ENCODE measurements at places on chromosomes 1 and 21. TPM values are rescaled to one million over a fixed set of nuclear protein-coding genes. Genes with fewer than 3 reads are reported as not detected.
A peak's percentile ranks its signal among the peaks of the same experiment; 100 is the strongest.

DNA sequence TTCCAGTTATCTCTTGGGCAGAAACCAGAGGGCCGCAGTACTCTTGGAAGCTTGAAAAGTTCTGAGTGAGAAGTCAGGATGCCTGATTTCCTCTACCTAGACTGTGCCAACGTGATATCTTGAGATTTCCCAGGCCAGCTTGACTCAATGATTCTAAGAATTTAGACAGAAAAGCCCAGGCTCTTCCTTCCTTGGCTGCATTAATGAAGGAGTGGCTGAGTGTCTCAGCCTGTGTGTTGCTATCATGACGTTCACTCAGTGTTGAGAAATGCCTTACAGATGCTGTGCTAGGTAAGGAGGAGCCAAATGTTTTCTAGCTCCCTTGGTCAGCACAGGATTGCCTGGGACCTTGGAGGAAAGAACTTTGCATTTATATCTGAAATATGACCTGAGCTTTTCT is 454.1 kb upstream of the USP24 start:
- no peaks in the 10 kb centered on the region for H3K27me3 ChIP-seq
- no peak overlapping the region for H3K4me3 ChIP-seq
- H3K36me3 ChIP-seq = no peaks in the 10 kb centered on the region
- H3K4me1 ChIP-seq = peaks cover 7% of the 10 kb centered on the region

DNA sequence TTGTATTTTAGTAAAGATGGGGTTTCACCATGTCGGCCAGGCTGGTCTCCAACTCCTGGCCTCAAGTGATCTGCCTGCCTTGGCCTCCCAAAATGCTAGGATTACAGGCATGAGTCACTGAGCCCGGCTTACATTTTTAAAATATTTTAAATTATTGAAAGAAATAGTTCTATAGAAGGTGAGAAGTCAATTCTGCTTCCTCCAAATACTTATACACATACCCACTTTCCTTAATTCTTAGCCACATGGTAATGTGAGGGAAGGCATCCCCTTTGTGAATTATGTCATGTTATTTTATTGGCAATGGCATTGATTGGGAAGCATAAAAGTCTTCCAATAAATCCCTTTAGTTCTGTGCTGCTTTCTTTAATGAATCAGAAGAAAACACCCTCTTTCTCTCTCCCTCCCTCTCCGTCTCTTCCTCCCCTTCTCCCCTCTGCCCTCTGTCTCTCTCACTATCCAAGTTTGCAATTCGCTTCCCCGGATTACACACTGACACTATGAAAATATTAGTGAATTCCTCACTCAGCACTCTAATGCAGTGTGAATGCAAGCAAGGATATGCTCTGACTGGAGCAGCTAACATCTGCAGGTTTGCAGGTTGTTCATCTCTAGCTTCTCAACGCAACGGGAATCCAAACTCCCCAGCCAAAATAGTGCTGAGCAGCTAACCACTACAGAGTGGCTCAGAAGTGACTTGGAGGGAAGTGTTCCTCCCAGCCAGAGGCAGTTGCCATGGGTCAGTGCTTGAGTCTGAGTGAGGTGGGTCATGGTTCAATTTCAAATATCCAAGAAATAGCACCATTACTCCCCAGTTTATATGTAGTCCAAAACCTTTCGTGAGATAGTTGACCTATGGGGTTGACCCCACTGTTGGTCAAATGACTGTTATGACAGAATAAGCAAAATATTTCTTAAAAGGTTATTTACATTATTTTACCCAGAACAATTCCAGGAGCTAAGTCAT is 77.8 kb upstream of the CD55 start:
- H3K27ac ChIP-seq = no peak overlapping the region
- no peaks in the 10 kb centered on the region for H3K36me3 ChIP-seq
- no peak overlapping the region for H3K4me3 ChIP-seq
- no peaks in the 10 kb centered on the region for H3K4me1 ChIP-seq

DNA sequence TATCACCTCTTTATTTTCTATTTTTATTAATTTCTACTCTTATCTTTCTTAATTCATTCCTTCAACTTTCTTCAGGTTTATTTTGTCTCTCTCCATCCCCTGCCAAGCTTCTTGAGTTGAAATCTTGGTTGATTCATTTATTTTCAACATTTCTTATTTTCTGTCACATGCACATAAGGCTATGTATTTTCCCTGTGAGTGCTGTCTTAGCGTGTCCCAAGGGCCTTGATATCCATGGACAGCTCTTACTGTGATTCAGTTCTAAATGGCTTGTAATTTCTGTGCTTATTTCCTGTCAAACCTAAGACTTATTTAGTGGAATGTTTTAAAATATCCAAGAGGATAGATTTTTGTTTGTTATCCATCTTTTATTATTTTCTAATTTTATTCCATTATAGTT is 36.8 kb upstream of the SCAF4 start:
- H3K27ac ChIP-seq = no peak overlapping the region
- no peak overlapping the region for H3K4me3 ChIP-seq
- H3K4me1 ChIP-seq = no peaks in the 10 kb centered on the region
- no peaks in the 10 kb centered on the region for H3K36me3 ChIP-seq
- no peaks in the 10 kb centered on the region for H3K27me3 ChIP-seq

- no peaks in the 10 kb centered on the region for H3K27me3 ChIP-seq
- no peak for DNase-seq
- peak overlapping the region; percentile 77 for H3K27ac ChIP-seq
- H3K36me3 ChIP-seq = peaks cover 36% of the 10 kb centered on the region
- H3K4me3 ChIP-seq = no peak overlapping the region
Measured at GRCh38 chr1:39391691-39392679, 99.5 kb upstream of the BMP8A start.

DNA sequence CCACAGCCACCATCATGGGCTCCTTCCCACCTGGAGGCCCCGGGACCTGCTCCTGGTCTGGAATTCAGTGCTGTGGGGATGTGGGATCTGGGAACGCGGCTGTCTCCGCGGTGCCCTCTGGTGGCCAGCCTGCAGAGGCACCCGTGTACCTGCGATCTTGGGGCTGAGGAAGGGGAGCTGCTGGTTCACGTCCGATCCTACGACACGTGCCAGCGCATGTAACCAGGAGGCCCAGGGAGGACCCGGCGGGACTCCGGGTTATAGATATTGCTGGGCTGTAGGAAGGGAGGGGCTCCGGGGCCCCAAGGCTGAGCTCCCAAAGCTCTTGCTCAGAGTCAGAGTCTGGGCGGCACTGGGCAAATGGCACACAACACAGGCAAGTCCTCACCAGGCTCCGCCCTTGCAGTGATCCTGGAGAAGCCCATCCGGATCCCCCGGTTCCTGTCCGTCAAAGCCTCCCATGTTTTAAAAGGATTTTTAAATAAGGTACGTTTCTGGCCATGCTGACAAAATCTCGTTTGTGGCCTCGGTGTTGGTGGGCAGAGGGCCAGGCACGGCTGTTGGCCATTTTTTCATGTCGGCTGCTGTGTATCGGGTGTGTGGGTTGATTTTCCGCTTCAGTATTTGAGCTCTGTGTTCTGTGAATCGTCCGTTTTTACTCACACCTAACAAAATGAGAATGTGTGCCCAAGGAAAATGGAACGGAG is 20.1 kb downstream of the FAAP20 start:
- H3K36me3 ChIP-seq = no peaks in the 10 kb centered on the region
- H3K27ac ChIP-seq = no peak overlapping the region
- peak; percentile 55 for DNase-seq
- no peaks in the 10 kb centered on the region for H3K4me1 ChIP-seq
- H3K4me3 ChIP-seq = peak overlapping the region; percentile 63

CD1B gene
- total RNA-seq = not detected

All from psoas muscle (tissue), 8 donors.